ENCODE measurements at places on chromosomes 5 and 9.
A peak's percentile ranks its signal among the peaks of the same experiment; 100 is the strongest.

GRCh38 chr5:148746826-148747535, 79.4 kb upstream of the ADRB2 start:
- no peak overlapping the region for H3K27ac ChIP-seq
- H3K36me3 ChIP-seq = no peaks in the 10 kb centered on the region
- H3K4me3 ChIP-seq = no peak overlapping the region
- no peaks in the 10 kb centered on the region for H3K4me1 ChIP-seq
- DNase-seq = no peak
- H3K27me3 ChIP-seq = peaks cover 2% of the 10 kb centered on the region

GRCh38 chr5:154058055-154059038, 19.6 kb downstream of the MFAP3 start:
- H3K27me3 ChIP-seq = peaks cover 2% of the 10 kb centered on the region
- no peaks in the 10 kb centered on the region for H3K36me3 ChIP-seq

- H3K4me1 ChIP-seq = no peaks in the 10 kb centered on the region
- H3K36me3 ChIP-seq = no peaks in the 10 kb centered on the region
- H3K27me3 ChIP-seq = peaks cover 1% of the 10 kb centered on the region
- H3K27ac ChIP-seq = no peak overlapping the region
Measured at GRCh38 chr9:123601828-123602227, 245.8 kb downstream of the CRB2 start.

DNA sequence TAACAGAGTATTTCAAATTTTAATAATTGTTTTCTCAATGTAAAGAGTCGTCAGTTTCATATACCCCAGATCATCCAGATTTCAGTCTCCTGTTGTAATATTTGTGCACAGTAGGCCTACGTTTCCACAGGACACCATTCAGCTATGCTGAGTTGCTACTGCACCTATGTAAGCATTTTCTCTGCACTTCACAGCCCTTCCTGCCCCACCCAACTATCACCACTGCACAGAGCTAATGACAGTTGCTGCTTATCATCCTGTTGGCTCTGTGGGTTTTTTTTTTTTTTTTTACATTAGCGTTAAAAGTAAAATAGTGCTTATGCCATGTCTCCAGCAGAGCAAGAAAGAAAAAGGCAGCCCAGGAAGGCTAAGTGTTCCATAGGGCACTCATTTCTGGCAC, 5.9 kb upstream of the PRKACG start:
- H3K27me3 ChIP-seq = no peaks in the 10 kb centered on the region
- no peak overlapping the region for H3K27ac ChIP-seq
- no peak for DNase-seq

GRCh38 chr9:8815931-8816330, 1016.4 kb upstream of the DMAC1 start:
- no peak for DNase-seq
- no peak overlapping the region for H3K27ac ChIP-seq
- H3K4me3 ChIP-seq = no peak overlapping the region
- no peaks in the 10 kb centered on the region for H3K36me3 ChIP-seq
- no peaks in the 10 kb centered on the region for H3K27me3 ChIP-seq
- peaks cover 25% of the 10 kb centered on the region for H3K4me1 ChIP-seq

GRCh38 chr9:134570151-134570621, 71.4 kb upstream of the COL5A1 start:
- no peaks in the 10 kb centered on the region for H3K36me3 ChIP-seq
- H3K27me3 ChIP-seq = peaks cover 5% of the 10 kb centered on the region
- peak overlapping the region; percentile 9 for H3K27ac ChIP-seq

DNA sequence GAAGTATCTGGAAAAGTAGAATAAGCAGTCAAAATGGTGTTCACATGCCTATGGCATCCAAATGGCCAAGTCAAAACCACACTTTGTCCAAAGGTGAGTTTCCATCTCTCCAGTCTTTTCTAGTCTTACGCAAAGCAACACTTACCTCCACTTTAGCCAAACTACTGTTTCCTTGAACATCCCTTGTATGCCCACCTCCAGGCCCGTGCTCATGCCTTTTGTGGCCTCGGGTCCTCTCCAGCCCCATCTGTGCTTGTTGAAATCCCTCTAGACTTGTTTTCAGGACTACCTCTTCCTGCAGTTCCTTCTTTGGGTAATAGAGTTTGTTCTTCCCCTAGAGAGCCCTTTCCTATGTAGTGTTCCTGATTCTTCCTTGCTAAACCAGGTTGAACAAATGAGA, 61.0 kb downstream of the ANGPTL2 start:
- H3K4me3 ChIP-seq = no peak overlapping the region
- H3K27ac ChIP-seq = no peak overlapping the region
- DNase-seq = no peak
